ENCODE measurements at places on chromosomes 4 and X.

GRCh38 chrX:21798677-21799219, 40.7 kb upstream of the MBTPS2 start:
- DNase-seq: no peak

DNA sequence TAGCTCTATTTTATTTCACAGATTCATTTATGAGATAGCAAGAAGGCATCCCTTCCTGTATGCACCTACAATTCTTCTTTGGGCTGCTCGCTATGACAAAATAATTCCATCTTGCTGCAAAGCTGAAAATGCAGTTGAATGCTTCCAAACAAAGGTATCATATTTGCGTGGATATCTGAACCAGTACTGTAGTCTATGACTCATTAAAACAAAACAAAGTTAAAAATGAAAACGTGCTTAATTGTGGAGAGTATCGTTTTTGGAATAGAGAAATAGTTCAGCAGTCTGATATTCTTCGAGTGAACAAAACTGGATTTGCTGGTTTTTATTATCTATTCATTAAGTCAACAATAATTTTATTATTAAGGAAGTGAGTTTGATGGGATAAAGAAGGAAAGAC, 6.3 kb downstream of the AFP start:
- DNase-seq: no peak

GRCh38 chr4:80114732-80115265, 41.8 kb upstream of the ANTXR2 start:
- DNase-seq: no peak

DNA sequence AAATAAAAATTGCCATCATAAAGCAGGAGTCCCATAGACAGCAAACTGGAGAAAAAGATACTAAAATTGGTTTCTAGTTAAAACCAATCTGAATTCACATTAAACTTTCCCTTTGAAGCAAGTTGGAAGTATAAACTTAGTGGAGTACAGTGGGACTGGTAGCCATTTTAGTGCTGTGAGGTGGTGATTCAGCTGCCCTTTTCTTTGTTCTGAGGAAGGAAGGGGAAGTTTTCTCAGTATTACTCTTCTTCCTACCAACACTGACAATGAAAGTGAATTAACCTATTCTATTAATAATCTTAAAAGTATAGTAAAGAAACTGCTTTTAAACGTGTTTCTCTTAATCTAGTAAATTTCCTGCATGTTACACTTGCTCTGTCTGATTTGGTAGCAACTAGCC, 36.7 kb downstream of the SLC9A6 start:
- DNase-seq: no peak

GRCh38 chr4:146633471-146633800, 5.3 kb upstream of the POU4F2 start:
- DNase-seq: no peak

GRCh38 chrX:68432648-68433047, 647 bp downstream of the OPHN1 start:
- DNase-seq: no peak

All from stimulated activated CD8-positive, alpha-beta memory T cell treated with anti-CD3 and anti-CD28 coated beads, Interleukin-7, amount 100 ng/mL, for 1 hour (primary cell).